Hematopoietic multipotent progenitor cell treated with erythropoietin and hydrocortisone succinate and interleukin-3 and kit ligand, for 15 days (in vitro differentiated cells): ENCODE measurements at places on chromosomes 5 and 9.

DNA sequence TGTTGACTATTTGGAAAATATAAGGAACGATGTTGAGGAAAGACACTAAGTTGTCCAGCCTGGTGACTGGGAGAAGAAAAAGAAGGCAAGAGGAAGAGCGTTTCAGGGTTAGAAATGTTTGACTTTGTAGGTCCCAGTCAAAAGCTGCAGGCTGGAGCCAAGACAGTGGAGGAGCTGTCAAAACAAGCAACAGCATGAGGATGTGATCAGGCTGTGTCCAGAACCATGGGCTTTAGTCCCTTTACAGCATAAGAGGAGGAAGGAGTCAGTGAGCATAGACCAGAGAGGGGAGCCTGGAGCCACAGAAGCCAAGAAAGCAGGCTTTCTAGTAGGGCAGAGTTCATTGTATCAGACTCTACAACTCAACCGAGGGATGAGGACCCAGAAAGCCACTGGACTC, 658.5 kb downstream of the BNC2 start:
- DNase-seq: no peak

- DNase-seq: no peak
These were observed 33.5 kb upstream of the HSPB3 start for GRCh38 chr5:54421976-54422375.

DNA sequence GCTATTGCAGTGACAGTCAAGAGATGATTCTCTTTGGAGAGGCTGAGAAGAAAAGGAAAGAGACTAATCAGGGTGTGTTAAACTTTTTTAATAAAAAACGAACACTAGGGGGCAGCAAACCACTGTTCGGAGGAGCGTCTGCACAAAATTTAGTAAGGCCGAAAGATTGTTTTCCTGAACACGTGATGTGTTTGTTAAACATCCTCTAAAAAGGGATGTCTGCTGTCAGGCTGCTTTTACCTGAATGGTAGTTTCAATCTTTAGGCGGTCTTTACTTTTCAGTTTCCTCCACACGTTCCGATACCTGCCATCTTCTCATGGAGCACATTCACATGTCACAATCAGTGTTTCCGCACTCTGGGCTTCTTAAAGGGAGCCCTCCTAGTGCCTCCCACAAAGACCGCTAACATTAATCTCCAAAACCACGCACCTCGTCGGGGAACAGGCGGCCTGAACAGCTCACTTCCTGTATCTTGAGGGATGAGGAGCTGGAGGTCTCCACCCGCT, 125.2 kb downstream of the GPBP1 start:
- peak; percentile 70 for DNase-seq

GRCh38 chr5:166991601-166992000, 1299.8 kb upstream of the WWC1 start:
- no peak for DNase-seq

DNA sequence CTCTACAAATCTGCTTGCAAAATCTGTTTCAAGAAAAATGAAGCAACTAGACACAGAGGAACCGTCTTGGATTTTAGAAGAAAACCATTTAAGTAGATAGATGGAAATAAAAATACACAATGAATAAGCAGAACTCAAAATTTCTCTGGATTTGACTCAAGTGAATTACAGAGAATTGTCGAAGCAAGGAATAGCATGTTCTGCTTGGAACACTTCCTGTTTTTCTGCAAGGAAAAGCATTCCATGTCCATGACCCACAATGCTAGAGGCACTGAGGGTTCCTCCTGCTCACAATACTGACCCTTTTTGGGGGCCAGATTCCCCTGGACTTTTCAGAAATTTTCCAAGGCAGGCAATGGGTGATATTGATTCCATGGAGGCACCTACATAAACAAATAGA, 29.8 kb downstream of the PRUNE2 start:
- no peak for DNase-seq

DNA sequence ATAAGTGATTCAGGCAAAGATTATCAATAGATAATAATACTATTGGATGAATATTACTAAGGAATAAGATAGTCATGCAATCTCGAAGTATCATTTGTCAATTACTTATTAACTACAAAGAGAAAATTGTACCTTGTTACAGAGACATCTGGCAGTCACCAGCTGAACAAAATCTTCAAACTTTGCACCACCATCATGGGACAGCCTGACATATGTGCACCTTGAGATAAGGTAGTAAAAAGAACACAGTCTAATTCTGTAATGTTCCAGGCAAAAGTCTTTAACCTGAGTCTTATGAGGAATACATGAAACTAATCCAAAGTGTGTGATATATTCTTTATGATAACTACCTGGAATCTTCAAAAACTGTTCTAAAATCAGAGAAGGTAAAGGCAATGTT, 423.0 kb upstream of the ZNF608 start:
- no peak for DNase-seq

DNA sequence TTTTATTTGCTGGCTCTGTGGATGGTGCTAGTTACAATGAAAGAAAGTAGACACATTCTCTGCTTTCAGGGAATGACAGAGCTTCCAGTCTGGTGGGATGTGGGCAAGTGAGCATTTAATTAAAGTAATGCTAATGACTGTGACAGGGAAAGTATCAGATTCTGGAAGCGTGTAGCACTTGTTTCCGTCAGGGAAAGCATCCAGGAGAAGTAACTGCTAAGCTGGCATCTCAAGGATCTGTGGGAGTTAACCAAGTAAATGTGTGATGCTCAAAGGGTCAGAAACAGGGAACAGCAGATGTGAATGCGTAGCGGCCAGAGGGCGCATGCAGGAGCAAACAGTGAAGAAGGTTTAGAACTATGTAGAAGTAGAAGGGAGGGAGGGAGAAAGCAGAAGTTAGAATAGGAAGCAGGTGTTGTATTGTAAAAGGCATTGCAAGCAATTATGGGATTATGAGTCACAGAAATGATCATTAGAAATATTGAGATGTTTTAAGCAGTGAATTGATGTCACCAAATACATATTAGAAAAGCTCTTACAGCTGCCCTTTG, 12.2 kb downstream of the KLHL9 start:
- DNase-seq: no peak

DNA sequence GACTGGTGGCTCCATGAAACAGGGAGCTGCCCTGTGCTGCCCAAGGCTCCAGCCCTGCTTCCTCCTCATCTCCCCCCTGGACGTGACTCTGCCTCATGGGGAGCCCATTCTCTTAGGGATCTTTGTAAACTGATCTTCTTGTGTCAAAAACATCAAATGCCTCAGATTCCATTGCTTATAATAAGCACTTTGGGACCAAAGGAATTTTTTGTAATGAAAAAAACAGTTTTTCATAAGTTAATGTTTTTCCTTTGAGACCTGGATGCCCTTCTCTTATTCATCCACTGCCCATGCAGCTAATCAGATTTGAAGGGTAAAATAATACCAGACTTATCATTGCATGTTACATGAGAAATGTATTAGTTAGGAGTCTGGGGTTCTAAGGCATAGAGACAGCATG, 41.7 kb downstream of the PALM2AKAP2 start:
- DNase-seq: no peak

- DNase-seq: no peak
These were observed 84.3 kb upstream of the CACNA1B start for GRCh38 chr9:137793196-137793841.

DNA sequence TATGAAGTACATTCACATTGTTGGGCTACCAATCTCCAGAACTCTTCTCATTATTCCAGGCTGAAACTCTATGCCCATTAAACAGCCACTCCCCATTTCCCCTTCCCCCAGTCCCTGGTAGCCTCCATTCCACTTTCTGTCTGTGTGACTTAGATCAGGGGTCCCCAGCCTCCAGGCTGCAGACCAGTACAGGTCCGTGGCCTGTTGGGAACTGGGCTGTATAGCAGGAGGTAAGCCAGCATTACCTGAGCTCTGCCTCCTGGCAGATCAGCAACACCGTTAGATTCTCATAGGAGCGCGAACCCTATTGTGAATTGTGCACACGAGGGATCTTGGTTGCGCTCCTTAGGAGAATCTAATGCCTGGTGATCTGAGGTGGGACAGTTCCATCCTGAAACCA, 23.1 kb downstream of the ZNF618 start:
- DNase-seq: no peak

- DNase-seq: no peak
These were observed 162.7 kb downstream of the ZNF608 start for GRCh38 chr5:124583469-124584350.

- peak; percentile 75 for DNase-seq
These were observed 17.3 kb downstream of the SLC22A5 start for GRCh38 chr5:132386644-132387286.
